ENCODE measurements at places on chromosomes 4 and X.

- no peak for DNase-seq
Observed at GRCh38 chrX:133258481-133258880, 40.3 kb upstream of the TFDP3 start.

DNA sequence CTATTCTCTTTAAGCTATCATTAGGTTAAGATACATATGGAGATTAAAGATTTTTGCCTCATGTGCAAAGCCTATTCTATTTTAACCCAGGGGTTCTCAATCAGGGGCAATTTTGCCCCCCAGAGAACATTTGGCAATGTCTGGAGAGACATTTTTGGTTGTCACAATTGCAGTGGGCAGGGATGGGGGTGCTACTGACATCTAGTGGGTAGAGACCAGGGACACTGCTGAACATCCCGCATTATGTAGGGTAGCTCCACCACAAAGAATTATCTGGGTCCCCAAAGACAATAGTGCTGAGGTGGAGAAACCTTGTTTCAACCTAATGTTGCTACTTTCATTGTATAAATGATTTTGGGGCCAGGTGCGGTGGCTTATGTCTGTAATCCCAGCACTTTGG, 13.2 kb upstream of the CA5B start:
- DNase-seq = no peak

GRCh38 chrX:138866643-138867042, 155.1 kb upstream of the FGF13 start:
- DNase-seq = no peak

GRCh38 chr4:168877511-168878491, 132.3 kb downstream of the CBR4 start:
- no peak for DNase-seq

- DNase-seq = no peak
Observed at GRCh38 chrX:10178866-10179463, 22.2 kb downstream of the CLCN4 start.

GRCh38 chrX:122941806-122942205, 242.3 kb upstream of the GRIA3 start:
- DNase-seq = no peak

DNA sequence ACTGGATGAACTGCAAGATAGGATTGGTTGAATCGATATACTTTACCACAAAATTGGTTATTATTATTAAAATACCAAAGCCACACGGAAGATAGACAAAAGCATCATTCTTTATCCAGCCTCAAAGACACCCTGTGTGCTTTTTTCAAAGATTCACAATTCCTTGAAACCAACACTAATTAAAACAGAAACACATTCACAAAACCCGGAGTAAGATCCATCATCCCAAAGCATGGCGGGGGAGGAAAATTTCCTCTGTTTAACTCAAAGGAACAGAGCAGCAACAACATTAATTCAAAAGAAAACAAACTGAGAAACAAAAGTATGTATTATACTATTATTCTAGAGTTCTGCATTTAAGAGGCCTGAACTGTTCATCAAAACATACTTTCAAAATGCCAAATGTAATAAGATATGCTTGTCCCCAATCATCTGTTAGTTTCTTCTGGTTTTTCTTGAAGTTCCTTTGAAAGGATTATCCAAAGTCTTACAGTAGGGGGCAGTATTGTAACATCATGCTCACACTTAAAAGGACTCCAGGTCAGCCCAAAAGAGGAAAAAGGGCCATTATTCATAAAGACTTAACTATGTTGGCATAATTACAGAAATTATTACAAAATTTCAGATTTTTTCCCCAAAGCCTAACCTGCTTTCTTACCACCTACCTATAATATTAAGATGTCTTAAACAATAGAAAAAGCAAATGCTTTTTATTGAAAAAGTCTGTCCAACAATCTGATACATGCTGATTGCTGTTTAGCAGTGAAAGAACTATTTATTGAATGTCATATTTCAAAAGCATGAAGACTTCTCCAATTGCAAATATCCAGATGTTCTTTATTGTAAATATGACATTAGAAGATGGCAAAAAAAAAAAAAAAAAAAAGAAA, 168.7 kb downstream of the SCFD2 start:
- no peak for DNase-seq

- DNase-seq = no peak
Observed at GRCh38 chr4:76892601-76893000, 5.3 kb downstream of the SOWAHB start.

DNA sequence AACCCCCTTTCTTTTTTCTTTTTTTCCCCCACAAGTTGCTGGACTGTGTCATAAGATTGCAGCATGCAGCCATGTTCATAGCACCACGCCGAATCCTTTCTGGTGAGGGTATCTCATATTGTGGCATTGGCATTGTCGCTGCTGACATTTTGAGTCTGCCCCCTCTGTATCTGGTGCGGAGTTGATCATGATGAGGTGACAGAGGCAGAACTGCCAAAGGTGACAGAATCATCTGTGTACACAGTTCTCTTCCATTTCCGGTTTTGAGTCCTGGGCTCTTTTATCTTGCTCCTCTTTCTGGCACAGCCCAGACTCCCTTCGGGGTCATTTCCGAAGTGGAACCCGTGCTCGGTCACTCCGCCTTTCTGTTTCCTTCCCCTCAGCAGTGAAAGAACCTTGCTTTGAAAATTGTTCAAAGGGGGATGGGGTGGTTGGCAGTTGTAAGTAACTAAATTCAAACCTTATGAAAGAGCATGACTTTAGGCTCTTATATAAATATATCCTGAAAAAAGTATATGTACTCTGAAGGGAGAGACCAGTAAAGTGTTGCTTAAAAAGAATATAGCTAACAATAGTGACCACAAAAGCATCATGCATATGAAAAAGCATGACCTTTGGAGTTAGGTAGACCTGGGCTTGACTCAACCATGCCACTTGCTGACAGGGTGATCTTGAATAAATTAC, 55.0 kb upstream of the BMP2K start:
- no peak for DNase-seq

DNA sequence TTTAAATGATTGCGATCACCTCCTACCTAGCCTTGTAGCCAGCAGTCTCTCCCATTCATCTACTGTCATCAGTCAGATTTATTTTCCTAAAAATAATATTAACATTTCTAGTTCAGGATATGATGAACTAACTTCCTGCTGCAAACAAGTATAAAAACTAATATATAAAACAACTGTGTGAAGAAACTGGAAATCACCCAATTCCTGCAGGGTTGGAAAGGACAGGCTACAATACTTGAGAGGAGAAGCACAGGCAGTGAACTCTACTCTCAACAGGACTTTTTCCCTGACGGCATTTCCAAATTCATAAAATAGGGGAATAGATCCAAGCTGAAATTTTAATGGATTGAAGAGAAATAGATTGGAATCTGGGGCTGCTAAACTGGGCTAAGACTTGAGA, 14.2 kb upstream of the BBS12 start:
- DNase-seq = no peak

- no peak for DNase-seq
Observed at GRCh38 chrX:43758044-43758443, 101.9 kb downstream of the MAOA start.

GRCh38 chrX:129786210-129786651, 6.5 kb downstream of the SASH3 start:
- no peak for DNase-seq

DNA sequence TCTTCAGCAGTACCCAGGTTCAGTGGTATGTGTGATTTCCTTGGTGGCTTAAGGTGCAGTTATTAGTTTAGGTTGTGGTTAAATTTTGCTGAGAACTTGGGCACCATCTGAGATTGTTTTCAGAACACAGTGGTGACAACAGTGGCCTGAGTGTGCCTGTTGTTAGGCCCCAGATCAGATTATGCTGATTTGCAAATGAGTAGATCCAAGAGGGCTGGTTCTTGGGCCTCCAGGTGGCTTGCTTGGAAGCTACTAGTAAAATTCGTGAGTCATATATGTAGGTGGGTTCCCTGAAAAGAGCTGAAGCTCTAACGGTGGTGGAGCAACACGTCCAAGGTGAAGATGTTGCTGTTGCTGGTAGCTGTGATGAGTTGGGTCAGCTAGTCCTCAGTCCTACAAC, 2619.6 kb downstream of the PCDH7 start:
- no peak for DNase-seq

DNA sequence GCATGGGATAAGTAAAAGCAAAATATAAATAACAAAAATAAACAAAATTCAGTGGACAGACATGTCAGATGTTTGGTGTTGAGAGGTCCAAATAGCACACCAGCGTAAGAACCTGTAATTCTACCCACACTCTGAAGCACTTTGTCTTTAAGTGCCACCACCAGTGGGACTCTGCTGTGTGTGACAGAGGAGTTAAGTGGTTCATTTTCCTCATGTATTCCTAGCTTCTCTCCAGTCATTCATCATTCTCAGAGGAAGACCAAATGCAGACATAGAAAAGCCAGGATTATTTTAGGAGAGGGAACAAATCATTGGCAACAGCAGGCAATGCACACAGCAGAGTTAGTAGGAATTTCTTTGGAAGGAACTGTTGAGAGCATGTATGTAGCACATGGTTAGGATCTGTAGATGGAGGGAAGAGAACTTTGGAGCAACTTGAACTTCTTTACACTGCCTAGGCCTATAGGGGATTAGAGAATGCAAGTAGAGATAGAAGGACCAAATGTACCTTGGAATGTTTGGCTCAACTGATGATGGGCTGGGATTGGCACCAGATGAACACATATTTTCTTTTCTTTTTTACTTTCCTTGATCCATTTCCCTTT, 43.0 kb upstream of the ARHGAP24 start:
- no peak for DNase-seq

GRCh38 chr4:86720508-86721068, 126.5 kb downstream of the PTPN13 start:
- DNase-seq = no peak

GRCh38 chrX:43741843-43742573, 85.9 kb downstream of the MAOA start:
- DNase-seq = no peak

- no peak for DNase-seq
Observed at GRCh38 chr4:20615486-20616260, 84.6 kb upstream of the PACRGL start.

GRCh38 chr4:155571184-155571944, 95.3 kb upstream of the GUCY1A1 start:
- DNase-seq = no peak

- DNase-seq = no peak
Observed at GRCh38 chr4:18067031-18067430, 45.5 kb upstream of the LCORL start.

GRCh38 chr4:24551492-24552289, 32.7 kb downstream of the DHX15 start:
- no peak for DNase-seq

DNA sequence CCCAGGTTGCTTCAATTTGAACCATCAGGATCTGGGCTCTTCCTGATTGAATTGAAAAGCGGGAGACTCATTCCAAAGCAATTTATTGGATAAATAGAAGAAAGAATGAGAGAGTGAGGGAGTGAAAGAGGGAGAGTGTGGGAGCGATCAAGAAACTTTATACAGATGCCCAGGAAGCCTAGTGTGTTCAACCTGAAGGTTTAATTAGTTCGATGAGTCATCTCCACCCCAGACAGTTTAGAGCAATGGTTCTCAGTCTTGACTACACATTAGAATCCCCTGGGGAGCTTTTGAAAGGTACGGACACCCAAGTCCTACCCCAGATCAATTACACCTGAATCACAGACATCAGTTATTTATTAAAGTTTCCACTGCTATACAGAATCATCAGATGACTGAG, 61.5 kb downstream of the GEMIN8 start:
- no peak for DNase-seq

- DNase-seq = no peak
Observed at GRCh38 chr4:5810151-5810550, 82.7 kb downstream of the CRMP1 start.

- no peak for DNase-seq
Observed at GRCh38 chrX:45852884-45853283, 652.2 kb upstream of the DIPK2B start.

- DNase-seq = no peak
Observed at GRCh38 chr4:24489870-24490269, 94.5 kb downstream of the DHX15 start.

DNA sequence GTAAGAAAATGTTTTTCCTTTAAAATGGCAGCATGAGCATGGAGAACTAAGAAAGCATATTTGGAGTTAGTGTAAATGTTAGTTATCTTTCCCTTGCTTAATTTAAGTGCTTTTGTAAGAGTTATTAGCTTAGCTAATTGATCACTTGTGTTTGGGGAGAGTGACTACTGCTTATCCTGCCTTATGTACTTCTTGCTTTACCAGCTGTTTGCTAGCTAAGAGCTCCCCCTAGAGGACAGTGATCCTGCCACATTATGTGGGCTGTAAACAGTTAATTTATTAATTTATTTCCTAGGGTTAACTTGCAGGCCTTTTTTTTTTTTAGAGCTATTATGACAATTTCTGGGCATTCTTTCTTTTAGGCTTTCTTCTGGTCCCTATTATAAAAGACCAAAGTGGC, 435.8 kb downstream of the MAGEB5 start:
- no peak for DNase-seq

DNA sequence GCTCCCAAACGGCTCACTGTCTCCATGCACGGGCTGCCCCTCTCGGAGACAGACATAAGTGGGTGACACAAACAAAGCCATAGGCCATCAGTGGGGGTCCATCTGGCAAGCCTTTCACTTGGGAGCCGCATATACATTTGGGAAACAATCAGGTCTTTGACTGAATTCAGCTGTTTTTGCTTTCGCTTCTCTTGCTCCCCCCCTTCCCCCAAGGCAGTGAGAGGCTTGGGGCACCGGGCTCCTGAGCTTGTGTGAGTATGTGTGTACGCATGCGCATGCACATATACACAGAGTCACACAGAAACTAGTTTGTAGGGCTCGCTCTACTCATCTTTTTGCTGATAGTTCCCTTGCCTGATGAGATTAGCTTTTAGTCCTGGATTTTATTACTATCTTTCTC, 284.4 kb downstream of the AFF2 start:
- no peak for DNase-seq

DNA sequence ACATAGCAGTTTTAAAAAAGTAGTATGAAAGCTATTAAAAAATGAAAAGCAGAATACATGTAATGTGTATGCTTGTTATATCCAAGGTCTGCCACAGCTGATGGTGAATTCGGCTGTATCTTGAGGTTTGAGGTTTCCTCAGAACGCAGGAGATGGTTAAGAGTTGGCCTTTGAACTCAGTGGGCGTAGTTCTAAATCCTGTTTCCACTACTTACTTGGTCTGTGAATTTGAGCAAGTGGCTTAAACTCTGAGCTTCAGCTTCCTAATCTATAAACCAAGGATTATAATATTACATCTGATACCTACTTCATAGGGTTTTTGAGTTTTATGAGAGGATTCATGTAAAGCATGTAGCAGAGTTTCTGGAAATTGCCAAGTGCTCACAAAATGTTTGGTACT, 125.2 kb downstream of the STIM2 start:
- DNase-seq = no peak

- no peak for DNase-seq
Observed at GRCh38 chr4:77104791-77105540, 29.2 kb upstream of the CCNI start.

Data from activated CD8-positive, alpha-beta memory T cell treated with anti-CD3 and anti-CD28 coated beads for 1 hour (primary cell).